Stimulated activated memory B cell treated with anti-CD40 and anti-IgM and Interleukin-4, amounts not matched to agents 10 μg/mL and 1 μg/mL and 100 μg/mL, for 72 hours (primary cell): ENCODE measurements at places on chromosomes 16 and 17.

- no peak for ATAC-seq
Measured at GRCh38 chr17:72308744-72309385, 188.0 kb downstream of the SOX9 start.

DNA sequence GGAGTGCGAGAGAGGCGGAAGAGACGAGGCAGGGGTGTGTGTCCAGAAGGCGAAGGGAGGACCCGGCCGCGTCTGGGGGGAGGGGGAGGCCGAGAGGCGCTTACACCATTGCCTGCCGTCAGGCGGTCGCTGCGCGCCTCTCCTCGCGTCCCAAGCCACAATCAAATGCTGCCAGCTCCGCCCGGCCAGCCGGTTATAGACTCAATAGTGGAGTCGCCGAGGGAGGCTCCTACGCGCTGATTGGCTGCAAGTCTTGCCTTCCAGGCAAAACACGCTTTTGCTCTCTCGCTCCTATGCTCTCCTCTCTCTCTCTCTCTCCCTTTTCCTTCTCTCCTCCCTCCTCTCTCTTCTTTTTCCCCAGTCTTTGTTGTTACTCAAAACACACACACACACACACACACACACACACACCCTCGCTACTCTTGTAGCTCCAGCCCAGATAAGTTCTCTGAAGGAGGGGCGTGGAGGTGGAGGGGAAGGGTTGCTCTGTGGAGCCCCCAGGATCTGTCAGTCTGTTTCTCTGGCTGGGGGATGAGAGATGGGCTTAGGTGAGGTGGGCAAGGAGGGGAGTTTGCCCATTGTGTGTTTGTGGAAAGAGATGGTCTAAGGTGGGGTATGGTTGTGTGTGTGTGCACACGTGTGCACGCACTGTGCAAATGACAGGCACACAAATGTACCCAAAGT lies at the start of gene DLX3:
DLX3 (minus strand) TSS at position 170 of the 684 bp plus-strand sequence. CDS start 226 bp downstream, outside the sequence.
- ATAC-seq, result no peak

- no peak for ATAC-seq
Measured at GRCh38 chr16:84044118-84044488, 1.5 kb upstream of the SLC38A8 start.

DNA sequence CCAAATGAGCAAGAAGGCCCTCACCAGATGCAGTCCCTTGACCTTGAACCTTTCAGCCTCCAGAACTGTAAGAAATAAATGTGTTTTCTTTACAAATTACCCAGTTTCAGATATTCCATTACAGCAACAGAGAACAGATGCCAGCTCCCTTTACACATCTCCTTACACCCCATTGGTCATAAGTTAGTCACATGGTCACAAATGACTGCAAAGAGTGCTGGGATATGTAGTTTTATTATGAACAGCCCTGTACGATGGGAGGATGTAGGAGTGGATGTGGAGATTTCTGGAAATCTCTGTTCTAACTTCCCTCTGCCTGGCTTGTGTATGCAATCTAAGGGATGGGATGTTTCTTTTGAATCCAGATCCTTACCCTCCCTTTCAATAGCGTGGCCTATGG lies 13.3 kb upstream of the RPL38 start:
- ATAC-seq, result peak; percentile 61

DNA sequence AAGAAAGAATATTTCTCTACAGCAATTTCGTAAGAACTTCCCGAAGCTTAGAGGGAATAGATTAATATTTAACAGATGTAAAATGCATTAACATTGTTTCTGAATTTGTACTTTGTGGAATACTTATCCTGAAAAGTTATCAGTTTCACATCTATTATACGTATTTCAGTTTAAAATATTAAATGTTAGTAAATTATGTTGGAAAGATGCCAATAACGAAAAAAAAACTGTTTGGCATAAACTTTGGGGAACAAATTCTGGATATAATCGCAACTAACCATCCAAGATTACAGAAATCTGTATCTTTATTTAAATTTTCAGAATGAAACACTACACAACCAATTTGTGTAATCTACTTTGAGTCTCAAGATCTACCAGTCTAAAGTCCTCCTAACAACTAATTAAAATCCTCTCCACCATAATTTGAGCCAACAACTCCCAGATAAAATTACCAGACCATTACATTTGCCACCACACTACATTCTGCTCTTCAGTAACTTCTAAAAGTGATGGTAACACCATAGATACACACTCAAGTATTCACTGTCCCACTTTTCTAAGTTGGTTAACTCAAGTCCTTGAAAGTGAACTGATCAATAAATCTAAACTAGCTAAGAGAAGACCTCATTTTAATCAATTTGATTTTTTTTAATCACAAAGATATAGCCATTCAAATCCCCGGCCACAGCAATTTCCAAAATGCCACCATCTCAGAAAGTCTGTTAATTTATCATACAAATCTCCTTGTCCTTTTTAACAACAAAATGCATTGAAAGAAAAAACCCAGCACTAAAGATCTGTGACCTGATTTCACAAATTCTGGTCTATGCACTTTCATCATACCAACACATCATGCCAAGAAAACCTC lies 2.0 kb downstream of the SIAH1 start:
- no peak for ATAC-seq

GRCh38 chr17:34894964-34895363 lies 66.3 kb downstream of the CCT6B start:
- no peak for ATAC-seq

DNA sequence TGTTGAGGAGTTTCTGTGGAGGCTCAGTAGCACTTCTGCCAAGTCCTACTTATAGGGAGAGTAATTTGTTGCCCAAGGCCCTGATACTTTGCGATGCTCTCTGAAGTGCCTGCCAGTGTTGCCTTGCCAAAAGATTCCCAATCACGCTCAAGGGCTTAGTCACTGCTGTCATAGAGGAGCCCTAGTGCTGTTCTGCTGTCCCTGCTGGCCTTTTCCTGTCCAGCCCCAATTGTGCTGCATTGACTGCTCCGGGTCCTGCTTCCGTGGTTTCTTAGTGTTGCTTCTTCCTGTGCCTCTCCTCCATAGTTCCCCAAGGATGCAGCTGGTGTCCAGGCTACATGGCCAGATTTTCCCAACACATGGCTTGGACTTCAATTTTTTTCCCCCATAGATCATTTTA lies 13.9 kb downstream of the NUP93 start:
- ATAC-seq, result no peak

DNA sequence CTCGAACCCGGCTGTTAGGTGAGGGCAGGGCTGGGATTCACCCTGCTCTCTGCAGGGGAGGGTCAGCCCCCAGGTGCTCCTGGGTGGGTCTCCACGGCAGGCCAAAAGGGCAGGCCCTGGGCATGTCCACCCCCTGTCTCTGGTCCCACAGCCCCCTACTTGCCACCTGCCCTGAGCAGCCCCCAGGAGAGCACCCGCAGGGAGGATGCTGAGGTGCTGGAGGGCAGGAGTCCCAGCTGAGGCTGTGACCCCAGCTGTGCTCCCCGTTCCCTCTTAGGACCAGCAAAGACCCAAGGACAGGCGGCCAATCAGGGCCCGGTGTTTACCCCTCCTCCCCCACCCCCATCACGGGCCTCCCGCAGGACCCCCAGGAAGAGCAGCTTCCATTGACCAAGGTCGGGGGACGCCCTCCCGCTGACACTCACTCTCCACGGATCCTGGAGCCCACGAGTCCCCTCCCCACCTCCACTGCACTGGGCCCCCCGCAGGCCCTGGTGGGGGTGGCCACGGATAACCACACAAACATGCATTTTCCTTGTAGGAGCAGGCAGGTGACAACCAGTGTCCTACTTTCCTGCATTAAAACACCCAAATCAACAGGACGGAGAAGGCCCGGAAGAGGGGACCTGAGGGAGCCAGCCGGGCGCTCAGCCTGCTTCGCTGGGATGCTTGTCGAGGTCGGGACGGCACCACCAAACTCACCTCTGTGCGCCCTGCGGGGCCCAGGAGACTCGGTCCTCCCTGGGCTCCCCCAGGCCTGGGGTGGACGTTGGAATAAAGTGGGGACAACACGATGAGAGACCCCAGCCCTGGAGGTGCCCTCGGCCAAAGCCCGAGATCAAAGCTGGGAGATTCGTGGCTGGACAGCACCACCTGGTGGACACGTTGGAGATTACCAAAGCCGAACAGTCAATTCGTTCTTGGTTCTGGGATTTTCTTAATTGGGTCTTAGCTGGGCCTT lies 22.5 kb upstream of the ENPP7 start:
- peak; percentile 67 for ATAC-seq

- ATAC-seq, result peak; percentile 89
Measured at GRCh38 chr16:89917773-89918452, 749 bp upstream of the MC1R start.

DNA sequence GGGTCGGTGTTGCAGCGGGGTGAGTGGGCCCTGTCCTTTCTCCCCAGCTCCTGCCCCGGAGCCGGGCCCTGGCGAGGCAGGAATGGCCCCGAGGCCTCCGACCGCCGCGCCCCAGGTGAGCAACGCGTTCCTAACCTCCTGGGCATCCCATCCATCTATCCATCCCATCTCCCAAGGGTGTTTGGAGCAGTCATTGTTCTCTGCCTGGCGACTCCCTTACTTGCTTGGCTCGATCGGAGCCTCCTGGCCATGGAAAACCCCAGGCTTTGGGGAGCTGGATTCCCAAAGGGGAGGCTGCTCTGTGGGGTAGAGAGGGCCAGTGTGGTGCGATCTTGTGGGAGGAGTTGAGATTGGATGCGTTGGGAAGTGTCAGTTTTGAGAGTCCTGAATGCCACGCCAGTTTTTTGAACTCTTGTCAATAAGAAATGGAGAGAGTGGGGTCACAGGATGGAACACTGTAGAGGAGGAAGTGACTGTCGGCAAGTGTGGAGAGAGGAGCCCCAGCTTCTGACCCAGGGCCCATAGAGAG lies 684 bp downstream of the ZFP90 start:
- ATAC-seq, result peak; percentile 37

DNA sequence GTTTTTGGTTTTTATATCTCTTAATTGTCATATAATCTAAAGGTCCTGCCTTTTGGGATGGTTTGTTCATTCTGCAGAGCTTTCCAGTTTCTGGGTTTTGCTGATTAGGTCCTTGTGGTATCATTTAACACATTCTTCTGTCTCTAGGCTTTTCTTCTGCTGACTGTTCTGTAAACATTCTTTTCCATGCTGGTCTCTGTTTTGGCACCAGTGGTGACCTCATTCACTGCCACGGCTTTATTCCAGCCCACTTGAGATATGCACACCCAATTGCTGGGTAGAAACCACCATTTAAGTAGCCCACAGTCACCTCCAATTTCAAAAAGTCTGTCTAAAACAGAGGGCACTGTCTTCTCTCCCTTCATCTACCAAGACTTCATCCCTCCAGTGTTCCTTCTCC lies 31.1 kb upstream of the COX10 start:
- no peak for ATAC-seq

- ATAC-seq, result peak; percentile 60
Measured at GRCh38 chr16:81784072-81784795, 5.1 kb downstream of the PLCG2 start.

GRCh38 chr16:67029254-67030096 lies 526 bp downstream of the CBFB start:
- ATAC-seq, result peak; percentile 70

GRCh38 chr16:18832006-18832405 lies 30.7 kb upstream of the ARL6IP1 start:
- no peak for ATAC-seq

- ATAC-seq, result no peak
Measured at GRCh38 chr16:8600144-8600775, 9.9 kb upstream of the TMEM114 start.

DNA sequence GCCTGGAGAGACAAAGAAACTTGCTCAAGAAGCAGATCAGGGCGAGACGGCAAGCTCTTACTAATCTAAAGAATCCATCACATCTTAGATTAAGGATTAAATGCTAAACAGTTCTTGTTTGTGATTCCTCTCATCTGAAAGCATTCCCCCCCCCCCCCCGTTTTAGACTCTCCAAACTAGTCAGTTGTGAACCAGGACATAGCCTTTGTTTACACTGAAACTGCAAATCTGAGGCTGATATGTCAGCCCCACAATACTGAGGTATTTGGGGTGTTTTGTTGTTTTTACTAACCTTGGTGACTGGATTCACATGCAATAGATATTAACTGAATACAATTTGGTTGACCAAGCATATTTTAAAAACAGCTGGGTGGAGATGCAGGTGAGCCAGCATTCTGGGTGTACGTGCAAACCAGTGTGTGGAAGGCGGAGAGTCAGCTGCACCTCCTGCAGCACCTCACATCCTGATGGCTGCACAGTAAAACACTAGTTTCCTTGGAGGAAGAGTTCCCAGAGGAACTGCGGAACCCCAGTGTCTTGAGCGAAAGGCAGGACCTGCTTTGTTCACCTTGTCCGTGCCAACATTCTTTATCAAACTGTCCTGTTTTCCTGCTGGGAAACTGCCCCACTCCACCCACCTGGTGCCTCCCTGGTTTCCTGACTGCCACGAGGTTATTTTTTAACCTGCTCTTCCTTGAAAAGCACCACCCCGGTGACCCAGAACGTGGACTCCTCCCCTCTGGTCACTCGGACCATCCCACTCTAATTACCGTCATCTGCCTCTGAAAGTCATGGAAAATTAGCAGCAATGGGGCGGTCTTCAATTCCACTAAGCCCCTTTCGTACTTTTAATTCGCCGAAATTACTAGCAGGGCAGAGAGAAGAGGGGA lies 1.2 kb upstream of the YPEL2 start:
- ATAC-seq, result no peak

- ATAC-seq, result no peak
Measured at GRCh38 chr16:55876854-55877253, 1.7 kb upstream of the CES5A start.

DNA sequence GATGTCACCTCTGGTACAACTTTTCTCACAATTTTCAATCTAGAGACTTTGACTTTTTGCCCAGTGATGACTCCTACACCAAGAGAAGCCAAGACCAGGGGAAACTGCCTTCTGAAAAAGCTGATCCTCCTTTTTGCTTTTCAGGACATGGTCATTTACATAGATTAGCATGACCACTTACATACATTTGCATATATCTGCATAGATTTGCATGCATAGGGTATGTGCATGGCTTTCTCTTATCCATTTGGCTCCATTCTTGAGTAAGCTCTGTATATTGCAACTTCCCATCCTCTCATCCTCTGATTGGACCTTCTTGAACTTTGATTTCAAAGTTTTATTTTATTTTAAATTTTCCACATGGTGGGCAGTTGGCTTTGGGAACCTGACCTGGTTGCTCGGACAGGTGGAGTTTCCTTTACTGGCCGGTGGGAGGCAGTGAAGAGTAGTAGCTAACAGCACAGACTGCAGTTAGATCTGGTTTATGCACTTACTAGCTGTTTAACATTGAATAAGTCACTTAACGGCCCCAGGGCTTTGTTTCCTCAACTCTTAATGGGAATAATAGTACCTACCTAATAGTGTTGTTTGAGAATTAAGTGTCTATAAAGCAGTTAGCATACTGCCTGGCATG lies 92.9 kb downstream of the GPR139 start:
- ATAC-seq, result no peak
